ENCODE measurements at places on chromosomes 1 and 21.
A peak's percentile ranks its signal among the peaks of the same experiment; 100 is the strongest.

DNA sequence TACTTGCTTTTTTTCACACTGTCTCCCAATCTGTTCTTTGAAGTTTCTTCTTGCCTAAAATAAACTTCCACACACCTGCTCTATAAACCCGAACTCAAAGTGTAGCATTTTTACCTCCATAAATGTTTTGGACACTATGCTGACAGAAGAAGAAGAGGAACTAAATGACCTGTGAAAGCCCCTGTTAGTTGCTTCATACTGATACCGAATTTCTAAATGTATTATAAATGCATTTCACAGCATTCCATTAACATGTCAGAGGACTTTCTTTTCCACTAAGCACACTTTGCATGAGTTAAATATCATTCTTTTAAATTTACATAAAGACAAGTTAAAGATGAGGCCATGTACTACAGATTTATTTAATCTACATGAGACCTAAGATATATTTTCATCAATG lies 281.0 kb downstream of the SMYD3 start:
- no peak for DNase-seq

DNA sequence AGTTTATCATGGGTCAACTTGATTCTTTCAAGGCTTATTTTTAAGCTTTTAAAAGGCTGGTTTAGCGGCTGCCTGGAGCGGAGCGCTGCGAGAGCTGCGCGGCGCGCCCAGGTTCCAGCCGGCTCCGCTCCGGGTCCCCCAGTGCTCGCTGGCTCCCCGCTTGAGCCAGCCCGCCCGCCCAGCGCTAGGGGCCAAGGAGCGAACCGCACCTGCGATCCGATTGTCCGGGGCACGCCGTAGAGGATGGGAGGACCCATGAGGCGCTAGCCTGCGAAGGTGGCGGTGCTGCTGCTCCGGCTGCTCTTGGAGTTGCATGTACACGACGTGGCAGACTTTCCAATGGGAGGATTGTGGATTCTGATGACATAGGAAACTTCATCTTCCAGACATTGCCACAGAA lies 9.9 kb upstream of the CFHR4 start:
- peak; percentile 24 for DNase-seq

- DNase-seq: no peak
These were observed 49.1 kb upstream of the RIPK4 start for GRCh38 chr21:41815652-41816582.

GRCh38 chr1:186577216-186577615 lies 103.0 kb downstream of the PTGS2 start:
- DNase-seq: no peak

- DNase-seq: no peak
These were observed 3.0 kb downstream of the MMEL1 start for GRCh38 chr1:2629627-2630497.

DNA sequence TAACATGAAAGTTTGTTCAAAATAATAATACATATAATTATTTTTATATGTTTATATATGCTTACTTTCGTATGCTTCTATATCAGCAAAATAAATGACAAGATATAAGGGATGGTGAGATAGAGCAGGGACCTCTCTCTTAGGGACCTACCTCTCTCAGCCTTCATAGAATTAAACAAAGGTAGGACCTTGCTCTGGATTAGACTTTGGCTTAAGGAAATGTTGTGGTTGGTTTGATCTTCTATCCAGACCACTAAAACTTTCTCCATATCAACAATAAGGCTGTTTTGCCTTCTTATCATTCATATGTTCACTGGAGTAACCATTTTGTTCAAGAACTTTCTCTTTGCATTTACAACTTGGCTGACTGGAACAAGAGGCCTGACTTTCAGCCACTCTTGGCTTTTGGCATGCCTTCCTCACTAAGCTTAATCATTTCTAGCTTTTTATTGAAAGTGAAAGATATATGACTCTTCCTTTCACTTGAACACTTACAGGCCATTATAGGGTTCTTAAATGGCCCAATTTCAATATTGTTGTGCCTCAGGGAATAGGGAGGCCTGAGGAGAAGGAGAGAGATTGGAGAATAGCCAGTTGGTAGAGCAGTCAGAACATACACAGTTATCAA lies 14.4 kb downstream of the FRRS1 start:
- no peak for DNase-seq

Measured in neuronal stem cell (in vitro differentiated cells).